Activated CD4-positive, alpha-beta T cell treated with anti-CD3 and anti-CD28 coated beads, Interleukin-2, amount 10 ng/mL, durations not matched to agents 7 days and 5 days (primary cell): ENCODE measurements at places on chromosomes 12 and 14. TPM values are rescaled to one million over a fixed set of nuclear protein-coding genes. Genes with fewer than 3 reads are reported as not detected.

DNA sequence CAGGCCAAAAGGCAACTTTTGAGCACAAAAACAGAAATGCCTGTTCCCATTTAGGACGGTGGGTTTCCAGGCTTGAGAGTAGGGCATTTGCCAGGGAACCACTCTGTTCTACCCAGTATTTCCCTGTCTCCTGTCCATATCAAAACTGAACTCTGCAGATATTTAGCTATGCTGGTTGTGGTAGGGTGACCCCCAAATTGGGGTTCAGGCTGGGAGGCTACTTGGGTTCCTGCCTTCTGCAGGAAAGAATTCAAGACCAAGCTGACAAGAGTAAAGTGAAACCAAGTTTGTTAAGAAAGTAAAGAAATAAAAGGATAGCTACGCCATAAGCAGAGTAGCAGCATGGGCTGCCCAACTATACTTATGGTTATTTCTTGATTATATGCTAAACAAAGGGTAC is 3.6 kb upstream of the BLTP3B start:
- no peaks in the 10 kb centered on the region for H3K27me3 ChIP-seq
- no peaks in the 10 kb centered on the region for H3K36me3 ChIP-seq
- no peak overlapping the region for H3K27ac ChIP-seq
- DNase-seq, result no peak

DNA sequence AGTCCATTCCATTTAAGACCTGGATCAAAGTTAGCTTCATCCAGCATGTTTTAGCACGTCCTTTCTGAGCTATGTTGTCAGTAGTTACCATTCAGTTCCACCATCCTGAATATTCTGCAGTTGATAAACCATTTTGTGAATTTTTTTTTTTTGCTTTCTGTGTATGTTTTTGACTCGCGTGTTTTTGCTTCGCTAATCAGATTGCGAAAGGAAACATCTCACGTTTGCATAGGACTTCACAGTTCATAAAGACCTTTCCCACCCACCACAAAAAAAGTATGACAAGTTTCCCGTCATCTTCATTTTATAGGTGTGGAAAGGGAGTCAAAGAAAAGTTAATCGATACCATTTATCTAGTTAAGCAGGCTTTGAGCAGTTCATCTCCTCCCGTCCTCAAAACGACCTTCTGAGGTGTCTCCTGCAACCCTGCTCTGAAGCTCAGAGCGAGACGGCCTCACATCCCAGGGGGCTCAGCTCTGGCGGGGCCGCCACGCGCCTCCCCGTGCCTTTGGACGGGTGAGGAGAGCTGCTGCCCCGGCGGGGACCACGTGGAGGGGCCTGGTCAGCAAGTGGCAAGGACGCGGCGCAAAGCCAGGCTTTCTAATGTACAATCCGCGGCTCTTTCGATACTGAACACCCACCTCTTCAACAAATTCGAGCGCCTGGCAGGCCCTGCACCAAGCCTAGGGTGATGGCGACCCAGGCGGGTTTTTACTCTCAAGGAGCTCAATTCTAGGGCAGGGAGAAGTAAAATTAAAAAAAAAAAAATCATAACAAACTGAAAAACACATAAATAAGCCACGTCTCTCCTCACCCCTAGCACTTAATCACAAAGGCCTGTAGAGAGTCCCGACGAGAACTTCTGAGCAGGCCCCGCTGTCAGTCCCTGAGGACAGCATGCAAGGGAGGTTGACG is 988 bp upstream of the TMEM263 start:
- H3K36me3 ChIP-seq, result peaks cover 5% of the 10 kb centered on the region
- DNase-seq, result no peak
- H3K27me3 ChIP-seq, result peaks cover 15% of the 10 kb centered on the region
- H3K27ac ChIP-seq, result peak overlapping the region; percentile 89

DNA sequence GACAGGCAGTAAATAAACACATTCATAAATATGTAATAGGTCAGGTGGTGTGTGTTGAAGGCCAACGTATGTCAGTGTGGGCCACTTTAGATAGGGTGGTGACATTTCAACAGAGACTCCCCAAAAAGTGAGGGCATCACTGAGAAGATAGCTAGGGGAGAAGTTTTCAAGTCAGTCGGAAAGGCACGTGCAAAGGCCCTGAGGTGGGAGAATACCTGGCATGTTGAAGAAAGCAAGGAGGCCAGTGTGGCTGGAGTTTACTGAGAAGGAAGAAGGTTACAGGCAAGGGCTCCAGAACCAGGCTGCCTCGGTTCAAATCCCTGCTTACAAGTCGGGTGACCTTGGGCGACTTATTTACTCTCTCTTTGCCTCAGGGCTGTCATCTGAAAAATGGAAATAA is 11.0 kb upstream of the HEBP1 start:
- no peak overlapping the region for H3K27ac ChIP-seq
- H3K4me3 ChIP-seq, result no peak overlapping the region
- H3K36me3 ChIP-seq, result no peaks in the 10 kb centered on the region
- H3K4me1 ChIP-seq, result no peaks in the 10 kb centered on the region

DNA sequence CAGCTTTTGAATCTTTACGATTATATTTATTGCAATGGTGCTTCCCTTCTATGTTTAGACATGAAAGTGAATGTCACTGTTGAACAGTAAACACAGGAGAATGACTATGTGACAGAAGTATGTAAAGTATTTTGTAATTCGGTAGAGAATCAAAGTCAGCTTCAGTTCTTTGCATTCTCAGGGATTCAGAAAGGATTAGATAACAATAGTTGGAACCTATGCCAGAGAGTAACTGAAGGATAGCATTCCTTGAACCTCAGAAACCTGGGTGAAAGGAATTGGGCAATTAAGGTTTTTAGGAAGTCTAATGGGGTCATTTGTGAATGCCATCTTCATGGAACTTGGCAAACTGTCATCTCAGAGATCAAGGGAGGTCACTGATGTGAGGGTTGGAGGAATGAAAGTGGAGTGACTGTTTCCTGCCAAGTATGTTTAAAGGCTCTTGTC is 305.3 kb upstream of the DDHD1 start:
- H3K27ac ChIP-seq, result no peak overlapping the region
- H3K36me3 ChIP-seq, result no peaks in the 10 kb centered on the region
- no peak for DNase-seq
- no peaks in the 10 kb centered on the region for H3K4me1 ChIP-seq
- H3K27me3 ChIP-seq, result peaks cover 2% of the 10 kb centered on the region

The CLEC7A gene
- total RNA-seq, result not detected
